ENCODE measurements at places on chromosomes 6 and 20.

DNA sequence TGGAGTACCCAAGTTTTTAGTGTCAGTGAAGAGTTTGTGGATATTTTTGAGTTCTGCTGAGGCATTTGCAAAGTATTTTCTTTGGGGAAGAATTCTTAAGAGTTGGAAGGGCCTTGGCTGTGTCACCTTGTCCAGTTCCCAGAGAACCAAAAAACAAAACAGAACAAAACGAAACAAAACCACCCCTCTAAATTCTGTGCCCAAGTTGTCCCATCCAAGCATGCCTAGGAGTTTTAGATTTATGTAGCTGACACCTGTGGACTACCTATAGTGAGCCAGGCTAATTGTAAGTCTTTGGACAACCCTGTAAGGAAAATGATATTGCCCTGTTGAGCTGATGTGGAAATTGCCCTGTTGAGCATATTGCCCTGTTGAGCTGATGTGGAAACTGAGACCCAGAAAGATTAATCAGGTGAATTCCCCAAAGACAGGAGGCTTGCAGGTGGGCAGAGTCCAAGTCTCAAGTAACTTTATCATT lies 1.0 kb upstream of the ECI2 start:
- DNase-seq = no peak

DNA sequence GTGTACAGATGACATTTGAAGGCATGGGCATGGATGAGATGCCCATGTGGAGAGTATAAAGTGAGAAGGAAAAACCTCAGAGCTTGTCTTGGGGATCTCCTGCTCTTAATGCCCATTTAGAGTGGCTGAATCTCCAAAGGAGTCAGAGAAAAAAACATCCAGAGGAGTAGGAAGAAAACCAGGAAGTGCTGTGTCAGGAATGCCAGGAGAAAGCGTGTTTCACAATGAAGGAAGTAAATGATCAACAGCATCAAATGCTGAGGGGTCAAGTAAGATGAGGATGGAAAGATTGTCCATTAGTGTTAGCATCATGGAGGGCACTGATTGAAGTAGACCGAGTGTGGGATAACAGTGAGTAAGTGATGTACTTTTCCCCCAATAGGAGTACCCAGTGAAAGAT lies 56.1 kb downstream of the FIG4 start:
- no peak for DNase-seq

DNA sequence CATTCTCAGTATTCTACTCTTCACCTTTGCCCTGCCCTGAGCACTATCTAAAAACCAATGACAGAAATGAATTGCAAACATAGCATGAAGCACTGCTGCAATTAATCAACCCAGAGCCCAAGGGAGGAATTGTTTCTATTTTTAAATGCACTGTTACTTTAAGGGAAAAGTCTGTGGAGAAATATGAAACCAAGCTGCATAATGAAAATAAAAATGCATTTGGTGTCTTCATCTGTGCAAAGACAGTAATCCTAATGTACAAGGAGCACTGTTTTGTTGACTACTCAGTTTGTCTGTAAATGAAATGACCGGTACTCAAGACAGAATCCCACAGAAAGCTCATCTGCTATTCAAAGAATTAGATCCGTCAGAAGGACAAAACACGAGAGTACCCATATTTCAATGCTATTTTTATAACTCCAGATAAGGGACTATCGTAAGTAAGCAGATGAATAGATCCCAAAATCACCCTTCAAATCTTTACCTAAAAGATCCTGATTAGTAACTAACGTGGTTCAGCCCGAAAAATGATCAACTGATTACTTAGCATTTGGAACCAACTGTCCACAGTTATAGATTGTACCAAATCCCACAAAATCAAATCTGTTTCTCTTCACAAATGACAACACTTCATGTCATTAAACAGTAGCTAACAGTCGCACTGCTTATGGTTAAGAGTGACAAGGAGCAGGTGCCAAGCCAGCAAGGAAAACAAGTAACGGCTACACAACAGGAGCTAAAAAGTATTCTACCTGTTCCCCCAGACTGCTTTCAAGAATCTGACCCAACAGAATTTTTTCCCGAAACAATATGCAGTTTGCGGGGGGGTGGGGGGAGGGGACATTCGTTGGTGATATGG lies 2.4 kb downstream of the KIF13A start:
- DNase-seq = no peak

GRCh38 chr6:41940759-41941279 lies 789 bp downstream of the CCND3 start:
- DNase-seq = peak; percentile 59

GRCh38 chr6:89984926-89985750 lies 90.9 kb downstream of the GJA10 start:
- no peak for DNase-seq

GRCh38 chr20:49981218-49982071 lies 1.3 kb upstream of the SNAI1 start:
- no peak for DNase-seq

DNA sequence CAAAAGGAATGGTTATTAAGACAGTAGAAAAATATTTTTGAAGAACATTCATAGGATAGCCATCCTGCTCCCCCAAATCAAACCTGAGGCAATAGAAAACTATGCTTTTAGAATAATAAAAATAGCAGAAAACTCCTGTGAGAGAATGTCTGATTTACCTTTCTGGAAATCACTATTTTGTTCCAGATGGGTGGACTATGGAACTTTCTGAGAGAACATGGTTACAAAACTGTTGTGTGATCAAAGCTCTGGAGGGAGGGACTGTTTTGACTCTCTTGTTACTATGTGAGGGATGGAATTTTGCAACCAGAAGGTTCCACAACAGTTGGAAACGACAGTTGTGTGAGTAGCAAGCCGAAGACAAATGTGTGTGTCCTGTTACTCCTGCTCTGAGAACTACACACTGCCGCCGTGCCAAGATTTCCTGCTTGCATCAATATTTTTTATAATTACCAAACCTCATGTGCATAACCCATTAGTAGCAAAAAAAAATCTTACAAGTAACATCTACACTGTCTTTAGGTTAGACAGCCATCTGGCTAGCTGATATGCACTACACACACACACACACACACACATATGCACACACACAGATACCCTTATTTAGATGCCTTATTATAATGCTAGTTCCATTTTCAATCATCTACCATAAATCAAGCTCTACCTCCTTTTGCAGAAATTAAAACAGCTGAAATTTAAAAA lies 11.0 kb upstream of the HIVEP1 start:
- no peak for DNase-seq

GRCh38 chr6:41200901-41201763 lies at the start of gene TREML2:
TSS of gene TREML2 (minus strand) at chr6:41201149. CDS start at chr6:41201008, 141 bp downstream.
- DNase-seq = no peak

GRCh38 chr6:169858935-169859351 lies 107.5 kb downstream of the ERMARD start:
- DNase-seq = no peak

DNA sequence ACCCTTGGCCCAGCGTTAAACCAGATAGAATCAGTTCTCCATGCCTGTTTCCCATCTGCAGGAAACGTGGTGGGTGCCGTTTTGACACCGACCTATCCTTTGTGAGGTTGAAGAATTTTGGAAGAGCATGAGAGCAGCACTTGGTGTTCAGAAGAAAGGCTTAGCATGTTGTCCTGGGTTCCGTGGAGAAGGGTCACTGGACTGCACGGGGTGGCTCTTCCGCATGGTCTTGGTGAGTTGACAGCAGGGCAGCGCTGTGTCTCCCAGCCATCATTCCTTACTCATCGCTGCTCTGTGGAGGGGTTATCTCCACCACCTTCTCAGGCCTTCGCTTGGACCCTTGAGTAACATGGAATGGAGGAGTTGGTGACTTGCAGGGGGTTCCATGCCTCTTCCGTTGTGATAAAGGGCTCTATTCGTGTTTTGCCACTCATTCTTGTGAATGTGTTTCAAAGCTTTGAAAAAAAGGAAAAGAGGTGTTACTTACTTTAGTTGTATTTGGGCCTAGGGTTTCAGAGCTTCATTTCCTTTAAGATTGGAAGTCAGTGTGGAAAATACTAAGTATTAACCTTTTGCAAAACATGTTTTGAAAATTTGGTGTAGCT lies 8.2 kb downstream of the HIVEP1 start:
- no peak for DNase-seq

GRCh38 chr6:3616565-3617176 lies 134.8 kb downstream of the PXDC1 start:
- no peak for DNase-seq

- DNase-seq = no peak
Observed at GRCh38 chr6:148704400-148705246, 42.2 kb upstream of the UST start.

DNA sequence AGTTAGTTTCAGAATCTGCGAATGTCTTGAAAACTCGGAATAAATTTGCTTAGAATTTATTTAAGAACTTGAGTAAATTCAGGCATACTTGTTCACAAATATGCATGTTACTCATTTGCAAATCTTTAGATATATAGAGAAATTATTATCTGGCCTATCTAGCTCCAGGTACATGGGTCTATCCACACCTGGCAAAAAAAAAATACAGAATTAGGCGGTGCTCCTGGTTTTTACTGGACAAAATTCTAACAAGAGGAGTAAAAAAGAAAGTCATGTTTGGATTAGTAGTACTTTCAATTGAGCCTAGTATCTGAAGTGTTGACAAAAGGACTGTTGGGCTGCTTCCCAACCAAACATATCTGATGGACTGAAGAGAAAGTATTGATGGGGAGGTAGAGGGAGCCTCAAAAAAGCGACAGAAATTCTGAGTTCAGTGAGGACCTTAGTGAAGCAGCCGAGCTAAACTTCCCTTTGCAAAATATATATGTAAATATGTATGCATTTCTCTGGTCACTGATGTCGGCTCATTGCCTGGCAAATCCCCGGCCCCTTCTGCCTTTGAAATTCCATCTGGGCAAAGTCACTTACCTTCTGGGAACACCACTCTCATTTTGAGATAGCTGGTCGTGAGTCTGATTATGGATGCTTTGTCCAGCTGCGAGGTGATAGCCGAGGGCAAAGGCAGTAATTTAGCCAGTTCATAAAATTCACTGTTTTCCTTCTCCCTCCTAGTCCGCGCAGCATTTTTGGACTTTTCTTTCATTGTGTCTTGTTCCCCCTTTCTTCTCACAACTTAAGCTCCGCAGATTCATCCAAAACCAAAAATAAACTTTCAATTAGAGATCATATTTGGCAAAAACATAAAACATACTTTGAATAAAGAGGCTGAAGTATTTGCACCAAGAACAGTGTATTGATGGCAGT lies 1.8 kb downstream of the SIM1 start:
- no peak for DNase-seq

DNA sequence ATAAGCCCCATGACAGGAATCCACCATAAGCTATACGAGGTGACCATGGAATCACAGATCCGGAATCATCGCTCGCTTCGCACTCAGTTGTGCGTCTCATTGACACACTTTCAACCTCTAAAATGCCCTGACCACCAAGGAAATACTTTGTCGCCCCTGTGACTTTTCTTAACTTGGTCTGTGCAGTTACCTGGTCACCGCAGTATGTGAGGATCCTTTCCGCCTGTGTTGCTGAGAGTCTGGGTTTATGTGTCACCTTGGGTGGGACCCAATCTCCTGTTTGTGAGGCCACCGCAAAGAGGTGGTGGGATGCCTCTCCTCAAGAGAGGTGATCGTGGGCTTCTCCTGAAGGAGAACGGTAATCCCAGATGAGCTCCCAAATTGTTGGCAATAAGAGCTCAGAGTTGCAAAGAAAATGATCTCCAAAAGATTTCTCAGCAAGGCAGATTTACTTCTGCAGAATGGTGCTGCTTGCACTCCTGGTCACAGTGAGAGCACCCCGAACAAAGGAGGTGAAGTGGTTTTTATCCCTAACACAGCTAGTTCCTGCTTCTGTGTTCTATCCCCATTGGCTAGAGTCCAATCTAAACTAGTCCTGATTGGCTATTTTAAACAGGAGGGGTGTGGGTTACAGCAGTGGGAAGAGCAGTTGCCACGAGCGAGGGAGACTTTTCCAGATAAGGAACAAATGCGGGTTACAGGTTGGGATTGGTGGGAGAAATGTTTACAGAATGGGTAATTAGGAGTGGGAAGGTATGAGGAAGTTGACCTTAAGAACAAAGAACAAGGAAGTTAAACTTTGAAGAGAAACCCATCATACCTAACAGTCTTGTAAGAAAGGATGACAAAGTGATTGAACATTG lies 9.1 kb upstream of the ZNFX1 start:
- DNase-seq = no peak

DNA sequence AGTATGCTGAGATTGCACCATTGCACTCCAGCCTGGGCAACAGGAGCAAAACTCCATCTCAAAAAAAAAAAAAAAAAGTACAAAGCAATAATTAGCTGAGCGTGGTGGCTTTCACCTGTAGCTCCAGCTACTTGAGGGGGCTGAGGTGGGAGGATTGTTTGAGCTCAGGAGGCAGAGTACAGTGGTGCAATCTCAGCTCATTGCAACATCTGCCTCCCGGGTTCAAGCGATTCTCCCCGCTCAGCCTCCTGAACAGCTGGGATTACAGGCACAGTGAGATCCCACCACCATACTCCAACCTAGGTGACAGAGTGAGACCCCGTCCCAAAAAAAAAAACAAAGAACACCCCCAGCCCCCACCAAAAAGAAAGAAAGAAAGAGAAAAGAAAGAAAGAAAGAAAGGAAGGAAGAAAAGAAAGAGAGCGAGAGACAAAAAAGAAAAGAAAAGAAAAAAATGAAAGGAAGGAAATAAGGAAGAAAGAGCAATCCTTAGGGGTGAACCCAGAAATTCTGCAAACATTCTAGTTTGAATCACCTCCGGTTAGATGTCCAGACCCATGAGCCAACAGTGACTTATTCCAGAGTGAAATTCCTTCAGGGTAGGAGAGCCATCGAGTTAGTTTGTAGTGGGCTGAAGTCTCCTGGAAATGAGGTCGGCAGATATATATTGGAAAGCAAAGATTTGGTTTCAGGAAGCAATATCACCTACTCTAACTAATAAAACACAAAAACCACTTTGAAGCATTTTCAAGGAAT lies 3.2 kb upstream of the RIPOR3 start:
- no peak for DNase-seq

GRCh38 chr6:148793721-148794120 lies 46.9 kb downstream of the UST start:
- no peak for DNase-seq

- DNase-seq = no peak
Observed at GRCh38 chr20:58543274-58543673, 28.1 kb upstream of the APCDD1L start.

GRCh38 chr6:72080260-72080941 lies 194.1 kb downstream of the RIMS1 start:
- DNase-seq = no peak

- DNase-seq = peak; percentile 43
Observed at GRCh38 chr20:62776692-62777527, 19.4 kb upstream of the MRGBP start.

- DNase-seq = no peak
Observed at GRCh38 chr20:62976886-62977285, 24.4 kb downstream of the SLC17A9 start.

- DNase-seq = no peak
Observed at GRCh38 chr20:34343458-34344211, 19.4 kb upstream of the ITCH start.

DNA sequence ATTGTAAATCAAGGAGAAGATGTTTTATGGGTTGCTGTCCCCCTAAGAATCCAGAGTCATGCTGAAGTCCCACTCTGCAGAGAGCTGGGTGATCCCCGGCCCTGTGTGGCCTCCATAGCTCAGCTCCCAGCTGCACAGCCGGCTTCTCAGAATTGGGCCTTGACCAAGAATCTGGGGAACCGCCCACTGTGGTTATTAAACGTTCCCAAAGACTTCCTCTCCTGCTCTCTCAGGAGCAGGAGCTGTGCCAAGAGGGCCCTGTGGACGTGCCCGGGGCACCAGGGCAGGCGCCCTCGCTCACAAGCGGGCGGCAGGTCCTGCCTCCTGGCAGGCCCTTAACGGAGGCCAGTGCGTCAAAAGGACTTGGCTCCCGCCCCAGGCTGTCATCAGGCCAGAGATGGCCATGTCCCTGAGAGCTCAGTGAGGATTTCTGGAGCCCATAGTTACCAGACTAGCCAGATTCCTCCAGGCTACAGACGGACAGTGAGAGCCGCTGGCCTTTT lies 30.4 kb downstream of the ZC3H12D start:
- DNase-seq = no peak
